ENCODE measurements at places on chromosomes 3 and 15.

GRCh38 chr15:74604983-74605794 lies 10.4 kb upstream of the CLK3 start:
- DNase-seq: no peak

- no peak for DNase-seq
Observed at GRCh38 chr3:134899786-134900185, 104.7 kb downstream of the EPHB1 start.

GRCh38 chr3:2713923-2714322 lies 396.3 kb downstream of the IL5RA start:
- DNase-seq: no peak

DNA sequence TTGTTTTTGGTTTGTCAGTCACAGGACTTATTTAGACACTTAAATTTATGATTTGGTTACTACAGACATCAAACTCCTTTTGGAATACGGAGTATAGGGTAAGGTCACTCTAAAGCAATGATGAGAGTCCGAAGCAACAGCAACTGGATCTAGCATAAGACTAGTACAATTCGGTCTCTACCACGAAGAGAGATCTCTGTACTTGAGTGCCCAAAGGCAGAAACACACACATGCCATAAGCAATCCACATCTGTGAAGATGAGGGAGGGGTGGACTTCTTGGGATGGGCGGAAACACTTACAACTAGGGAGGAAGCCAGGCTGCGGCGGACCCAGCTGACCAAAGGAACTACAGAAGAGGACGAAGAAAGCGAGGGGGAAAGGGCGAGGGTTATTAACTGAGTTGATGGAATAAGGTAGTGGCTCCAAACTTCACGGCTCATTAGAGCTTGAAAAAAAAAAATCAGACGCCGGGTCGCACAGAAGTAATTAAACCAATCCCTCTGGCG lies 595 bp downstream of the DPH6 start:
- DNase-seq: peak; percentile 36

GRCh38 chr3:54123003-54123775 lies 837 bp downstream of the CACNA2D3 start:
- no peak for DNase-seq

- peak; percentile 66 for DNase-seq
Observed at GRCh38 chr15:70100474-70101341, 3.0 kb upstream of the TLE3 start.

GRCh38 chr3:134749802-134750553 lies 45.1 kb upstream of the EPHB1 start:
- DNase-seq: no peak

- peak; percentile 40 for DNase-seq
Observed at GRCh38 chr3:179321668-179322285, 1.1 kb upstream of the ZNF639 start.

- peak; percentile 21 for DNase-seq
Observed at GRCh38 chr3:172217877-172218276, 178.5 kb downstream of the FNDC3B start.

- peak; percentile 61 for DNase-seq
Observed at GRCh38 chr3:194330579-194330978, 20.5 kb downstream of the CPN2 start.

- no peak for DNase-seq
Observed at GRCh38 chr15:76349301-76350070, 12.9 kb downstream of the ISL2 start.

DNA sequence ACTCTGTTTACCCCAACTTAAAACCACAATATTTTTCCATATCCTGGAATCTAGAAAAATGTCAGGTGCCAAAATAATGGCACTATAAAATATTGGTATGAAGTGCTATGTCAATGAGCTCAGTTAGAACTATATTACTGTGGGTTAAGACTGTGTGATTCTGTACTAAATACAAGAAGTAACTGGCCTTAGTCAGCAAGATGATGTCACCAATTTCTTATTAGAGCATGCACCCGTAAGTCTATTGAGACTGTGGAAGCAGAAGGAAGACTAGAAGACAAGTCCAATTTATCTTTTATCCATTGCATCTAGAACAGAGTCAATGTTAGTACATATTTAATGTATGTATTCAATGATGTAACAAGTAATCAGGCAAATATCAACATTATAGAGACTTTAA lies 25.0 kb downstream of the LRRC58 start:
- DNase-seq: no peak

DNA sequence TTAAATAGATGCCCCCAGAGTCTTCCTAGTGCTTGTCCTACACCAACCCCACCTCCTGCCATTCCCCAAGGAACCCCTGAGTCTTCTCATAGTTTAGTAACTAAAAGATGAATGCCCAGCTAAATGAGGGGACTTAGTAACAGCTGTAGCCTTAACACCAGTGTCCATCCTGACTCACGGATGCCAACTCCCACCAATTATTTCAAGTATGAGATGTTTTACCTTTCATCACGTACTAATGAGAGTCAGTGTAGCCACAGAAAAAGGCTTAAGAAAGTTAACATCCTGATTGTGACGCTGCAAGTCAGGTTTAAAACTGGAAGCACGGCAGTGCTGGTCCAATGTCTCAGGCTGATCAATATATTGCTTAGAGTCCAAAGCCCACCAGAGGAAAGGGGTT lies 109.9 kb downstream of the FMN1 start:
- no peak for DNase-seq

DNA sequence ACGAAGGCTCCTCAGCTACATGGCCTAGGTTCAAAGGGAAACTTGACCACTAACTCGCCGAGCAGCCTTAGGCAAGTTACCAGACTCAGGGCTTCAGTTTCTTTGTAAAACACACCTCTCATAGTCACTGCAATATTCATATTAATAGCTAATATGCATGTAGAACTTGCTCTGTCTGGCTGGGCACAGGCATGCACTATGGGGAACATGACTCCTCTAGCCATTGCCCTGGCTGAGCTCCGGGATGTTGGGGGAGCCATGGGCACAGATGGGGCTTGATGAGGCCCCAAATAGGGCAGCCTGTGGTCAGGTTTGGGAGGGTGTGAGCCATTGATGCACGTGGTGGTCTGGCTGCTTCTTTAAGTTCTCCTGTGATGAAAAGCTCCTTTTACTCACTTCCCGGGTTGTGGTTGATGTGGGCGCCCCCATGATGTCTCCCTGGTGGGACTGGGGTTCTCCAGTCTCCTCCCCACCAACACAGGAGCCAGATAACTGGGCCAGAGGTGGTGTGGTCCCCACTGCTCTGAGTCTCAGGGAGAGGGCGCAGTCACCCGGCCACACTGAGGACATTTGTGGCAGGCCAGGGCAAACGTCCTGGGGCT lies 29.4 kb upstream of the DUSP7 start:
- DNase-seq: no peak

- DNase-seq: no peak
Observed at GRCh38 chr3:179278932-179279693, 28.2 kb upstream of the KCNMB3 start.

- no peak for DNase-seq
Observed at GRCh38 chr15:60844511-60845174, 365.7 kb upstream of the ICE2 start.

DNA sequence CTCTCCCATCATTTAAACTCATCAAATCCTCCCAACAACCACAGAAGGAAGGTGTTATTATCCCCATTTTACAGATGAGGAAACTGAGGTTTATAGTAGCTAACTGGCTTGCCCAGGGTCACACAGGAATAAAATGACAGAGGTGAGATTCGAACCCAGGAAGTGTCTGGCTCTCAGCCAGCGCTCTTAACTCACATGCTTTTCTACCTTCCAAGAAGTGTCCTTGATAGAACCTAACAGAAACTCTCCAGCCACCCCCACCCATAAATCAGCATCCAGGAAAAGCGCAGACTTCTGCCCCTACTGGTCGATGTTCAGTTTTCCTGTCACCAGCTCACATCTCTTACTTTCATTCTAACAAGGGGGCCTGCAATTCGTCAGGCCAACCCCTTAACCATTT lies 51.7 kb downstream of the SPATA12 start:
- DNase-seq: peak; percentile 34

DNA sequence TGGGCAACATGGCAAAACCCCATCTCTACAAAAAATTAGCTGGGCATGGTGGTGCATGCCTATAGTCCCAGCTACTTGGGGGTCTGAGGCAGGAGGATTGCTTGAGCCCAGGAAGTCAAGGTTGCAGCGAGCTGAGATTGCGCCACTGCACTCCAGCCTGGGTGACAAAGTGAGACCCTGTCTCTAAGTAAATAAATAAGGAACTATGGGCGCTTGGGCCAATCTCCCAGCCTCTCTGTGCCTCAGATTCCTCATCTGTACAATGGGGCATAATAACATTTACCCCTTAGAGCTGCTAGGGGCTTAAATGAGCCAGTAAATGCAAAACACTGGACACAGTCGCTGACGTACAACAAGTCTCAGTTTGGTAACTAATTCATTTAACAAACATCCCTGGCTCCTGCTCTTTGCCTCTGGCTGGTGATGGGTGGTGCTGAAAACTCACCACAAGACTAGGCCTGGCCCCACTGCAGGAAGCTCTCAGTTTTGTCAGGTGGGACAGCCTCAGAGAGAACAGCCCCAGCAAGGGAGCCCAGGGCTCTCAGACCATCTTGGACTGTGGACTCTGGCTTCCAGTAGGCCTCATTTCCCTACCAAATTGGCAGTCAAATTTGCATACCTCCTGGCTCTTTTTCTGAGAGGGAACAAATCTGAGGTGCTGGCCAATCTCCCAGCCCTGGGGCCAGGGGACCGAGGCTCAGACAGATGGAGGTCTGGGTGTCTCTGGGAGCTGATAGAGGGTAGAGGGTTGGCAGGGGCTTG lies 6.4 kb upstream of the TBC1D2B start:
- no peak for DNase-seq

- DNase-seq: no peak
Observed at GRCh38 chr3:172844428-172844827, 93.9 kb downstream of the ECT2 start.

GRCh38 chr3:116517308-116517707 lies 72.0 kb upstream of the LSAMP start:
- no peak for DNase-seq

GRCh38 chr3:34000301-34000700 lies 201.9 kb downstream of the PDCD6IP start:
- no peak for DNase-seq

GRCh38 chr3:12351145-12351544 lies 62.3 kb downstream of the PPARG start:
- DNase-seq: no peak

- DNase-seq: no peak
Observed at GRCh38 chr3:195348426-195349115, 77.6 kb upstream of the XXYLT1 start.

GRCh38 chr3:13262493-13263211 lies 157.5 kb downstream of the NUP210 start:
- peak; percentile 19 for DNase-seq

GRCh38 chr15:80160570-80161156 lies 7.9 kb downstream of the FAH start:
- peak; percentile 58 for DNase-seq

DNA sequence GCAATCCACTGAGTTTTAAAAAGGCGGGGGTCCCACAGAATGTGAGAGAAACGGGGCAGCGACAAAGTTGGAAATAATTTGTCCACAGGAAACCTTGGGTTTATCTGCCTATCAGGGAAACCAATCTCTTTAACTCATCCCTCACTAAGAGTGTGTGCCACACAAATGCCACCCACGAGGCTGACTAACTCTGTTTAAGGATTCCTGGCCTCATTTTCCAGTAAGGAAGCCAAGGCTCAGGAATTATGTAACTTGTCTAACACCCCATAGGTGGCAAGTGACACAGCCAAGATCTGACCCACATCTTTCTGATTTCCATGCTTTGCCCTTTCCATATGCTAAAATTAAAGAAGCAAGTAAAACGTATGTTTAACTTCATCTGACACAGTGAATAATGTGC lies 263.2 kb downstream of the CNTN3 start:
- DNase-seq: no peak

DNA sequence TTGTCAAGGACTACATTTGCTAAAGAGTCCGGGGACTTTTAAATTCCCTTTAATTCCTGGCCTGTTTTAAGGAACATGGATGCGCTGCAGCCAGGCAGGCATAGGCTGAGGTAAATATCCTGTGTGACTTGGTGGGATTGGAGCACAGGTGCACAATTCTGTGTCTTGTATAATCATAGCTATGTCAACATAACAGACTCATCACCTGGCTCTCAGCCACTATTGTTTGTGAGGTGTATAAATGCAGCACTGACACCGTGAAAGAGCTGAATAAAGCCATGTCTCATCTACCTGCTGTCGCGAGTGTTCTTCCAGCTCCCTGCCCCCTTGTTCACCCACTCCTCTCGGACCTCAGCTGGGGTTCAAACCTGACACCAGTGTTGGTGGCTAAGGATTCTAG lies 109.7 kb downstream of the MFSD1 start:
- no peak for DNase-seq

DNA sequence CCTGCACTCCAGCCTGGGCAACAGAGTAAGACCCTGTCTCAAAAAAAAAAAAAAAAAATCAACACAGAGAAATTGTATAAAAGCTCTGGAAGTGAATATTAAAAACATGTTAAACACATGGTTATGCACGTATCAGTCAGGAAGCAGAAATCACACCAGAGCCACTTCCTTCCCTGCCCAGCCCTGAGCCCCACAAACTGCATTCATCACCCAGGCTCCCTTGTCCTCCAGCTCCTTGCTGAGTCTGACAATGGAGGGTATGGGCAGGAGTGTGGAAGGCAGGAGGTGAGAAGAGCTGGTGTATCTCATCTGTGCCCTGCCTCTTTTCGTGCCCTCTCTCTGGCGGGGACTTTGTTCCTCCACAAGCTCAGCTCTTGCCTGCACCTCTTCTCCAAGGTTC lies 12.1 kb upstream of the LOXL1 start:
- DNase-seq: no peak

DNA sequence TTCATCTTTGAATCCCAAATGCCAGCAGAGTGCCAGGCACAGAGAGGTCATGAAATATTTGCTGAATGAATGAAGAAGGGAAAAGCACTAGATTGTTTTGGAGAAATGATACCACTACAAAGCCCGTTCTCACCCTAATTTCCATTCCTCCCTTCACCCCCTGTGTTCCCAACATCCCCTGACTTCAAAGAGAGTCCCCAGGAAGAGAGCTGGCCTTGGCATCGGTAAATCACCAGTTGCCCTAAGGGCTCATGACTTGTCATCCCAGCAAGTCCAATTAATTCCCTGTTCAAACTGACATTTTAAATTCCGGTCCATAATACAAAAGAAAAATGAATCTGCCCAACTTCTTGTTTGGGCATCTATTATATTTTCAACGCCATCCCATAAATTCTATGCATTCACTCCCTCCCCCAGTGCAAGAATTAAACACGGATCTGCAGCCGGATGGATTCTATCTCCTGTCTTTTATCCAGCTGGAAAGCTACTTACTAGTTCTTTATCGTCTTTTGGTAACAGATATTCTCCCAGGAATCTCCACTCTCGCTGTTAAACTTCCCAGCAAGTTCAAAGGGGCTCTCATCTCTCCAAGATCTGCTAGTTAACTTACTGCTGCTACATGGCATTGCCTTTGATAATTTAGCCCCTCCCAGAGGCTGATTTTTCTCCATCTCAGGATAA lies 63.9 kb upstream of the TSC22D2 start:
- DNase-seq: no peak

- no peak for DNase-seq
Observed at GRCh38 chr15:27278761-27279160, 307.8 kb downstream of the GABRG3 start.

GRCh38 chr3:104873331-104873730 lies 493.4 kb upstream of the ALCAM start:
- DNase-seq: no peak

GRCh38 chr3:39189959-39190269 lies 2.5 kb downstream of the XIRP1 start:
- peak; percentile 76 for DNase-seq
